Stimulated activated CD4-positive, alpha-beta T cell treated with anti-CD3 and anti-CD28 coated beads, Interleukin-15, amount 100 ng/mL, for 1 hour (primary cell): ENCODE measurements at places on chromosomes 2 and 18.

GRCh38 chr18:434410-434809, 66.1 kb downstream of the COLEC12 start:
- DNase-seq: no peak

DNA sequence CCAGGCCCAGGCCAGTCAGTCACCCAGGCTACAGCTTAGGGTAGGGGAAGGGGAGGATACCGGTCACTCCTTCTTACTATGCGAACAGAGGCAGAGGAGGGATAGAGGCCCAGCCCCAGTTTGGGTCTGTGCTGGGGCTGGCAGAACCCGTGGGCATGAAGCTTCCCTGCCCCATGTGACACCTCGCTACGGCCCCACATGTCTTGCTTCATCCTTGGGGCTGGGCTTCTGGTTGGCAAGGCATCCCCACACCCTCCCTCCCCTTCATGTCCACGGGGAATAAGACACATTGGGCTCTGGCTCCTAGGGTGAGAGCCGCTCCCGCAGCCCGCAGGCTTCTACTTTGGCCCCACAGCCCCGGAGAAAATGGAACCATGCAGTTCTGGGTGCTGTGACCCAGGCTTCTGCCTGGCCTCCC, 32.4 kb downstream of the HS1BP3 start:
- DNase-seq: no peak

DNA sequence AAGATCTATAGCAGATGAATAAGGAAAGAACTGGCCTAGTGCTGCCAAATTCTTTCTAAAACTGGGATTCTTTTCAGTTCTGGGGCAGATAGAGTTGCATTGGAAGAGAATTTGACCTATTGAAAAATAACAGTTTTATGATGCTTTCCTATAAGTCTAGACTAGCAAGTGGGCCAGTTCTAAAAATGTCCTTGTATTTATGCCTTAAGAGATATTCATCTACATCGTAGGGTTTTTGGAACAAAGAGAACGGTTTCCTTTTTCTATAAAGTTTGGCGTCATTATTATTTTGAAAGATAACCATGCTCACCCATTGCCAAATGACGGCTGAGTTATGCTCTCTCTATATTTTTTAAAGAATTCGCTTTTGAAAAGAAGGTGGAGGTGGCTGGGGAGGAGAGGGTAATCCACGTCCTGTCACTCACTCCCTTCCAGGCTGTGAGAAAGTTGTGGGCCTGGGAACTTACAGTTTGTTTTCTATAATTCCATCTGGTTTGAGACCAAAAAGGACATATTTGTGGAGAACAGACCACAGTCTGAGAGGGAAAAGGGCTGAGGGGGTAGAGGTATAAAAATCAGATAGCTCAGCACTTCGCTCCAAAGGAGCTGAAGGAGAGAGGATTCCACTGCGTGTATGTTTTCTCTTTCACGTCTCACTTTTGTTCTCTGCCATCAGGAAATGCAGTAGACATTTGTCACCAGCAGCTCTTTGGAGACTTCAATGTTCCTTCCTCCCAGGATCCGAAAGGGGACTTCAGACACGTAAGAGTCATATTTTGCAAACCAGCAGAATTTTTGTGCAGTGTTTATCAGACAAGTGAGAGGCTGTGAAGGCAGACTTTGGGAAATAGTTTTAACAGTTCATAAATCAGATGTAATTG, 281.9 kb upstream of the FN1 start:
- DNase-seq: no peak

GRCh38 chr18:56836173-56836572, 185.0 kb downstream of the WDR7 start:
- DNase-seq: no peak

GRCh38 chr2:169797601-169798000, 1.1 kb upstream of the SSB start:
- DNase-seq: no peak

GRCh38 chr2:226561962-226562361, 237.7 kb downstream of the IRS1 start:
- no peak for DNase-seq

DNA sequence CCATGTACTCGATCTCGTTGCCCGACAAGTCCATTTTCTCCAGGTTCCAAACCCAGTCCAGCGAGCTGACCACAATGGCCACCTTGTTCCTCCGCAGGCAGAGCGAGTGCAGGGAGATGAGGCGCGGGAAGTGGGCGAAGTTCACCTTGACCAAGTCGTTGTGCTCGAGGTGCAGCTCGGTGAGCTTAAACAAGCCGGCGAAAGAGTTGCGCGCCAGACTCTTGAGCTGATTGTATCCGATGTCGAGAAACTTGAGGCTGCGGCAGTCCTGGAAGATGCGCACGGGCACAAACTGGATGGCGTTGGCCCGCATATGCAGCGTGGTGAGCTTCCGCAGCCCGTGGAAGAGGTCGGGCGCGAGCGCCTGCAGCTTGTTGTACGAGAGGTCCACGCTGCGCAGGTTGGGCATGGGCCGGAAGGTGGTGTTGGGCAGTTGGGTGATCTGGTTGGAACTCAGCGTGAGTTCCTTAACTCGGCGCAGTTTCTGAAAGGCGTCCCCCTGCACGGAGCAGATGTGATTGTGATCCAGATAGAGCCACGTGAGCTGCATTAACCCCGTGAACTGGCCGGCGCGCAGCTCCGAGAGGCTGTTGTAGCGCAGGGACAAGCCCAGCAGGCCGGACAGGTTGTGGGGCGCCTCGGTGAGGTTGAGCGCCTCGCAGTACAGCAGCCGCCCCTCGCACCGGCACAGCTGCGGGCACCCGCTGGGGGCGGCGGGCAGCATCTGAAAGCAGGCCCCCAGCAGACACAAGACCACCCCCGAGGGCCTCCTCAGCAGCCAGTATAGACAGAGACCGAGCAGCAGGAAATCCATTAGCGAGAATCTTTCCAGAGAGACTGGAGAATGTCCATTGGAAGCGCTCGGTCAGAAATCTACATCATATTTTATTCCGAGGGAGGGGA, 1.3 kb downstream of the LRRTM1 start:
- DNase-seq: no peak

DNA sequence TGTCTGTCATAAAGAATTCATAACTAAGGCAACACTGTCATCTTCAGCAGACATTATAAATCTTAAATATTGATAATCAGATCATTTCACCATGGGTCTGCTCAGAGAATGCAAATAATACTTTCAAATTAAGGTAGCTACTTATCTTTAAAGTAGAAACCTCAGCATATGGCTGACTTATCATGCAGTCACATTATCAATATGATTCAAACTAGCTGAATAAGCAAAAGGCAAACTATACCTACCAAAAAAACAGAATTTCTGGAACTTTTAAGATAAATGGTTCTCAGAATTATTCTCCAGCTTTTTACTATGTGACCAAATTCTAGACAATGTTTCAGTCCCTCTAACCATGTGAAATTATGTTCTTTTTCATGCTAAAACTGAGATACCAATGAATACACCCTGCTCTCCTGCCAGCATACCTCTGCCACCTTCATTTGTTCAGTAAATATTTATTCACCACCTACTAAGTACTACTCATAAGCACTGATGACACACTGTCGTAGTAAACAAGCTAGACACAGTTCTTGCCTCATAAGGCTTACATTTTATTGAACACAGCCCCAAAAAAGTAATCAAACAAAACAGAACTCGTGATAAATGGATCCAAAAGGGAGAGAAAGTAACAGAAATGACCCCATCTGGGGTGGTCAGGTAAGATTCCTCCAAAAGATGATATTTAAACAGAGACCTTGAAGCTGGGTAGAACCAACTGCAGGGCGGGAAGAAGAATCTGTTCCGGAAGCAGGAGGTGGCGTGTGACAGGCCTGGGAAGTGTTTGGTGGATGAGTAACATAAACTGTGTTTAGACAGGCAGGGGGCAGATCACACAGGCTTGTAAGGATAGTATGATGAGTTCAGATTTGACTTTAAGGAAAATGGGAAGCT, 17.7 kb downstream of the SPIRE1 start:
- DNase-seq: no peak

- DNase-seq: no peak
Observed at GRCh38 chr2:239929504-239929903, 95.6 kb downstream of the NDUFA10 start.

- DNase-seq: no peak
Observed at GRCh38 chr2:209872675-209873074, 101.0 kb downstream of the UNC80 start.

DNA sequence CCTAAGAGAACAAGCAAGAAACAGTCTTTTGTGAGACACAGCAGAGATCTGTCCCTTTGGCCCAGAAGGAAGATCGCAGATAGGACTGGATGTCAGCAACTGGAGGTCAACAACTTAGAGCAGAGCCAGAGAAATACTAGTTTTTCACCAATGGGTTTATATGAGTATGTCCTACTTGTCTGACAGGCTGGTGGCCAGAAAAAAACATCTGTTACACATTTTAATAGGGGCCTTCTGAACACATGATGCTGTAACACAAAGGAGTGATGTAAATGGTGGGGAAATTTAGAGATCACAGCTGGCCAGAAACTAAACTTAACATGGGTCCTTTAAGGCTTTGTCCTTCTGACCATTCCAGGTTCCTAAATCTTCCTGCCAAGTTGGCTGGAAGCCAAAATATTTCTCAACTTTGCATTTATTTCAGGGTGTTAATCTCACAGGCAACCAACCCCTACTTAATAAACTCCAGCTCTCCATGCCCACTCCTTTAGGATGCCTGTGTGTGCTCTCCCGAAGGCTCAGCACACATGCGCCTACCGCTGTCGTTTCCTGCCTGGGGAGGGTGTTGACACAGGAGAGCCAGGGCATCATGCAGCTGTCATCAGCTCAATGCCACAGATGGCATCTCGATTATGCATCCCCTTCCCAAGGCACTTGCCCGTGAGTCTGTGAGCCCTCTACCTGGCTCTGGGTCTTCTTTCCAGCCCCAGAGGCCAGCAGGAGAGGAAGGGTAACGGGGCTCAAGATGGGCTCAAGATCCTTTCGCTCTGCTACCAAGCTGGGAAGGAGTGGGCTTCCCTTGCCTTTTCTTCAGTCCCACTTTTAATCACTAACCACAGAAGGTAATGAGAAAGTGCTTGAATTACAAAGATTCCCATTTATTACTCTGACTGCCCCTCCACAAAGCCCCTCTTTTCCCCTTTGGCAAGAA, 252.5 kb downstream of the ETAA1 start:
- no peak for DNase-seq

- DNase-seq: no peak
Observed at GRCh38 chr2:98985905-98986666, 50.1 kb upstream of the CRACDL start.

DNA sequence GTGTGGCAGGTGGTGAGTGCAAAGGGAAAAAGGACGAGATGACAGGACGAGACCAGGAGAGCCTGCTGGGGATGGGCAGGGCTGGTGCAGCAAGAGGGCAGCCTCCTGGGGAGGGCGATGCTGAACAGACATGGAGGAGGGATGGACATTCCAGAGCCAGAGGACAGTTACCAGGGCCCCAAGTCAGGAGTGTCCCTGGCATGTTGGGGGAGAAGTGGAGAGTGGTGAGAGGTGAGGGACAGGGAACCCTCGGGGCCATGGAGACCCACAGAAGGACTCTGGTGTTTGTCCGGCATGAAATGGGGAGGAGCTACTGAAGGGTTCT, 19.0 kb downstream of the MTERF4 start:
- no peak for DNase-seq

GRCh38 chr18:3655254-3656050, 205.5 kb downstream of the TGIF1 start:
- no peak for DNase-seq

- DNase-seq: no peak
Observed at GRCh38 chr2:152611458-152612231, 105.6 kb downstream of the PRPF40A start.

- DNase-seq: no peak
Observed at GRCh38 chr2:239311132-239312040, 89.4 kb downstream of the HDAC4 start.

DNA sequence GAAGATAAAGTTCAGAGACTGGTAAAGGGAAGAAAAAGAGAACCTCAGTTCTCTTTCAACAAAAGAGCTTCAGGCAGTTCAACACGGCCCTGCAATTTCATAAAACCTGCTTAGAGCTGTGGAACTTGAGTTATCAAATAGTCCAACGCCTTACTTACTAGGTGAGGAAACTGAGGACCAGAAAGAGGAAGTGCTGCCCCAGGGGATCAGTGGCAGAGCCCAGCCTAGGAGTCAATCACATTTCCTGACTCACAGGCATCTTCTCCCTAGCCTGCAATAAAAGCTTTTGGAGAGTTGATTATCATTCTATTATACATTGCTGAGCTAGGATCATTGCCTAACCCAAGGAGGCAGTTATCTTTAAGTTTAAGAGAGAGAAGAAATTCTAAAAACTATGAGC, 77.4 kb downstream of the TXNL1 start:
- DNase-seq: no peak

GRCh38 chr2:206983161-206983859, 44.0 kb downstream of the CPO start:
- DNase-seq: no peak

DNA sequence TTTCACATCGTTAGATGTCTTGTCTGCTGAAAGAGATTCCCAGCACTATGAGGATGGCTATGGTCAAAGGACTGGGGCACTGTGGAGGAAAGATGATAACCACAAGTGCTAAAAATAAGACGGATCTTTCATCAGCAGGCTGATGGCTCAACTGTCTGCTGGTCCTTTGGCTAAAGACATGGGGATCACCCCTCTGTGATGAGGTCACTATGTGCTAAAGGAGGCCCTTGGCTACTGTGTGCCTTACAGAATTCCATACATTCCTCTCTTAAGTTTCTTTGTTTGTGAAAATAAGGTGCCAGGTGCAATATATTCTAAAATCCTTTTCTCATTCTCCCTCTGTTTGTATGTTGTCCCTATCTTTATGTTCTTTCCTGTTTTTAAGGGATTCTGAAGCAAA, 39.7 kb upstream of the LYPD6 start:
- no peak for DNase-seq

GRCh38 chr18:35344736-35345459, 678 bp upstream of the ZNF24 start:
- DNase-seq: no peak

- no peak for DNase-seq
Observed at GRCh38 chr2:214192711-214193110, 218.1 kb upstream of the VWC2L start.

- DNase-seq: no peak
Observed at GRCh38 chr2:151027151-151027550, 234.5 kb downstream of the RBM43 start.

DNA sequence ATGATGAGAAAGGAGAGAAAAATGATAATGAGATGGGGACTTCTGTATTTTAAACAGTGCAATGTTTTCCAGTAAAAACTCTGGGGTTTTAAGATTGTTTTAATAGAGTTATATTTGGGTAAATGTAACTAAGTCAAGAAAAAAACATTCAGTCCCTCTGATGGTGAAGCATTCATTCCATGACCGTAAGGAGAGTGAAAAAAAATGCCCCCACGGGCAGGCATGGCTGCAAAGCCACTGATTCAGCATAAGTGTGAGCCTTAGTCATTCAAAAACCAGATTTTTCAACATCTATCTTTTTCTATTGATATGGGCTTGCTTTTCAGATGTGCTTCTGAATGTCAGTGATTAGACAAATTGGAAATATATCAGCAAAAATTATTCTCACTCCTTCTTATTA, 957.8 kb downstream of the SLC4A3 start:
- DNase-seq: no peak

- DNase-seq: no peak
Observed at GRCh38 chr2:96324721-96325040, 436 bp upstream of the ITPRIPL1 start.

- no peak for DNase-seq
Observed at GRCh38 chr18:32896776-32897547, 124.1 kb upstream of the KLHL14 start.
